ENCODE measurements at places on chromosomes 5 and 9. TPM values are rescaled to one million over a fixed set of nuclear protein-coding genes. Genes with fewer than 3 reads are reported as not detected.

DNA sequence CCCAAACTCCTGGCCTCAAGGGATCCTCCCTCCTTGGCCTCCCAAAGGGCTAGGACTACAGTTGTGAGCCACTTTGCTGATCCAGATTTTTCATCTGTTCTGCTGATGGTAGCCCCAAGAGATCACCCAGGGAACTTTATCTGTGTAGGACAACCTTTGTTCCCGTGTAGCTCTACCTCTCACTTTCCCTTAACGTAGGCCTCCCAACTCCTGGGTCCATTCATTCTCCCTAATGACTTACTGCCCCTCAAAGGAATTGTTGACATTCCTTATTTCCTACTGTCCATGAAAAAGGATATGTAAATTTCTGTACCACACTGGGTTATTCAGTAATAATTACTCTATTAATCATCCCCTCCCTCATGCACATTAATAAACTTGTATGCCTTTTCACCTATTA is 51.0 kb upstream of the PHF24 start:
- DNase-seq = no peak

DNA sequence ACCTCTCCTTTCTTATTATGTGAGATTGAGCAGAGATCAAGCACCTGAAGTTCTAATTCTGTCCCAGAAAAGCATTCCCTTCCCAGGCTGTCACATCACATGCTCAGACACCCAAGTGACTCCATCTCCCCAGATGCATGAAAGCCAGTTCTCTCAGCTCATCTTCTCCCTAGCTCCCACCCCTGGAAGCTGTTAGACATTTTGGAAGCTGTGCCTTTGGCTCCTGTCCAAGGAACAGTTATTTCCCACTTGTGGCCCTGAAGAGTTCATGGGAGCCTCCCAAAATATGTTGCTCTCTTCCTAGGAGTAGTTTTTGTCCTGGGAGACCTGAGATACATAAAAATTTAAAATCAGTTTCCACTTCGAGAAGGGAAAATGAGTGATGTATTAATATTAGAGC is 161.4 kb upstream of the GAS1 start:
- DNase-seq = no peak

GRCh38 chr9:3628239-3628638 is 102.4 kb upstream of the RFX3 start:
- DNase-seq = no peak

DNA sequence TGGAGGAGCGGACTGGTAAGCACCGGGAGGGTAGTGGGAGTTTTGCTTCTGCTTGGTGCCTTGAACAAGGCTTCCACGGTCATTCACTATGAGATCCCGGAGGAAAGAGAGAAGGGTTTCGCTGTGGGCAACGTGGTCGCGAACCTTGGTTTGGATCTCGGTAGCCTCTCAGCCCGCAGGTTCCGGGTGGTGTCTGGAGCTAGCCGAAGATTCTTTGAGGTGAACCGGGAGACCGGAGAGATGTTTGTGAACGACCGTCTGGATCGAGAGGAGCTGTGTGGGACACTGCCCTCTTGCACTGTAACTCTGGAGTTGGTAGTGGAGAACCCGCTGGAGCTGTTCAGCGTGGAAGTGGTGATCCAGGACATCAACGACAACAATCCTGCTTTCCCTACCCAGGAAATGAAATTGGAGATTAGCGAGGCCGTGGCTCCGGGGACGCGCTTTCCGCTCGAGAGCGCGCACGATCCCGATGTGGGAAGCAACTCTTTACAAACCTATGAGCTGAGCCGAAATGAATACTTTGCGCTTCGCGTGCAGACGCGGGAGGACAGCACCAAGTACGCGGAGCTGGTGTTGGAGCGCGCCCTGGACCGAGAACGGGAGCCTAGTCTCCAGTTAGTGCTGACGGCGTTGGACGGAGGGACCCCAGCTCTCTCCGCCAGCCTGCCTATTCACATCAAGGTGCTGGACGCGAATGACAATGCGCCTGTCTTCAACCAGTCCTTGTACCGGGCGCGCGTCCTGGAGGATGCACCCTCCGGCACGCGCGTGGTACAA is 556 bp downstream of the PCDHGC3 start:
- no peak for DNase-seq

DNA sequence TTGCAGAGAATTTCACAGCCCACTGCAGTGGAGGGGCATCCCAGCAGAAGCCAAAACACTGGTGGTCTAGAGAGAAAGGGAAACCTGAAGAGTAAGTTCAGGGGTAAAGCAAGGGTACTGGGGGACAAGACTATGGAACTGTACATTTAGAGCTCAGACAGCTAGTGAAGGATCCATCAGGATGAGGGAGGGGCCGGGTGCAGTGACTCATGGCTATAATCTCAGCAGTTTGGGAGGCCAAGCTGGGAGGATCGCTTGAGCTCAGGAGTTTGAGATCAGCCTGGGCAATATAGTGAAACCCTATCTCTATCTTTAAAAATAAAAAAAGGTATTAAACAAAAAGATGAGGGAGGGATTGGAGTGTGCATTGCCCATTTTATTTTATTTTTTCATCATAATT is 7.8 kb upstream of the ANKH start:
- no peak for DNase-seq

- DNase-seq = no peak
Measured at GRCh38 chr9:107693625-107694326, 204.2 kb upstream of the KLF4 start.

DNA sequence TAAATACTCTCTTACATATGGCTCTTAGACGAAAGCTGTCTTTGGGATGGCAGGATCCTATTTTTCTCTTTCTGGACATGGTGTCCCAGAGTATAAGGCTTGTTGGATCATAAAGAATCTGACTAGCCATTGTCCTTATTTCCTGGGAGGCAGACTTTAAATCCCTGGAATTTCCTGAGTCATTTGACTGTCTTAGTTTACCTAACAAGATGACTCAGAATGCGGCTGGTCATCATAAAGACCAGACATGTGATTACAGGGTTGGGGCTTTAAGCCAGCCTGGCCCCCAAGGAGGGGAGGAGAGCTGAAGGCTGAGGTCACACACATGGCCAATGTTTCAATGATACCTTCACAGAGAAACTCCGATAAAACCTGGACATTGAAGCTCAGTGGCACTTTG is 37.2 kb downstream of the FAM240B start:
- no peak for DNase-seq

- no peak for DNase-seq
Measured at GRCh38 chr5:172336264-172336663, 52.7 kb upstream of the UBTD2 start.

DNA sequence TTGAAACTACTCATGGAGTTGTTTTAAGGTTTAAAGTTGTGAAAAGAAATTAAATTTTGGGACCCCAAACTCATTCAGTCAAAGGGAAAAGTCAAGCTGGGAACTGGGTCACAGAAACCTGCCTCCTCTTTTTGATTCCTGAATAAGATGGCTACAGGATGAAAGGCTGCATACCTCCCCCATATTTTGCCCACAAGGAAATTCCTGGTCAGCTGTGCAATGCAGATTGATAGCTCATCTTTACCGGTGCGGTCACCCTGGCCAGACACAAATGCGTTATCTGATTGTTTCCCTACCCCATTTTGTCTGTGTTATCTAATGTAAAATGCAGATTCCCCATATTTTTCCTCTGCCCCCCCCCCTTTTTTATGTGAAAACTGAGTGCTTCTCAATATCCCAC is 1.3 kb downstream of the HAVCR2 start:
- no peak for DNase-seq

DNA sequence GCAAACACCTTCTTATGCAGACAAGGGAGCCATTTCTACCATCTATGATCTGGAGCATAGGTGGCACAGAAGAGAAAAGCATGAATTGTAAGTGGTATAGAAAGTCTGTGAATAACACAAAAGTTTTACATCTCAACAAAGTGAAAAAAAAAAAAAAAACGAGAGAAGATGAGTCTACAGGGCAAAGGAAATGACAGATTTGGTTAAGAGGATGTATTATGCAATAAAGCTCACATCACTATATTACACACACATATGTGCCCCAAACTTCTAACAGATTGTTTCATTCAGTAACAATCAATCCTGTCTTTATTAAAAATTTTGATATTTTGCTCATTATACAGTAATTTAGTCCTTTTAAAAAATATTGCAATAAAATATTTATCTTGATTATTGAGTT is 49.8 kb downstream of the CERT1 start:
- DNase-seq = no peak

DNA sequence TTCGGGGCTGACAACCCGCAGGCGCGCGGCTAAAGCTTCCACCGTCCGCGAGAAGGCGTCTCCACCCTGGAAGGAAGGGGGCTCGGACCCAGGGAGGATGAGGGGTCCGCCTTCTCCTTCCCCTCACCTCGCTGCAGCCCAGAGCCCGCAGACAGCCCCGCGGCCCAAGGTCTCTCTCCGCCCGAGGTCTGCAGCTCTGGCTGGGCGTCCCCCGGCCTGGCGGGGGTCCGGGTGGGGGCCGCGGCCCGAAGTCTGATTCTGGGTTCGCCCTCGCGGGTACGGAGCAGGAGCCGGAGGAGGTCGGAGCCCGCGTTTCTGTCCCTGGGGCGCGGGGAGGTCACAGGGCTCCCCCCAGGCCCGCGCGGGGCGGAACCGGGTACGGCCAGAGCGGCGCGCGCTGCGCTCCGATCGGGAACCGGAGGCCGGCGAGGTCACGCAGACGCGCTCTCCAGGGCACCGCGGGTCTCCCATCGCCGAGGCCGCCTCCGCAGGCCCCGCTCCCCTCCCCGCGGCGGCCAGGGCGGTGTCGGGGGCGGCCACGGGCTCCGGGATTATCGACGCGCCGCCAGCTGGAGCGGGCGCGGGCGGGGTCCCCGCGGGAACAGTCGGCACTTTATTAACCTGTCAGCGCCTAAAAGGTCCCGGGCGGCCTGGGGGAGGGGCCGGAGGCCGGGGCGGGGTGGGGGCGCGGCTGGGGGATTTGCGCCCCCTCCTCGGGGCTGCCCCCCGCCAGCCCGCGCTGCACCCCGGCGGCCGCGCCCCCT is 11.6 kb downstream of the LHX3 start:
- no peak for DNase-seq

GRCh38 chr9:35732800-35733541 is 505 bp downstream of the CREB3 start:
- DNase-seq = peak; percentile 38

DNA sequence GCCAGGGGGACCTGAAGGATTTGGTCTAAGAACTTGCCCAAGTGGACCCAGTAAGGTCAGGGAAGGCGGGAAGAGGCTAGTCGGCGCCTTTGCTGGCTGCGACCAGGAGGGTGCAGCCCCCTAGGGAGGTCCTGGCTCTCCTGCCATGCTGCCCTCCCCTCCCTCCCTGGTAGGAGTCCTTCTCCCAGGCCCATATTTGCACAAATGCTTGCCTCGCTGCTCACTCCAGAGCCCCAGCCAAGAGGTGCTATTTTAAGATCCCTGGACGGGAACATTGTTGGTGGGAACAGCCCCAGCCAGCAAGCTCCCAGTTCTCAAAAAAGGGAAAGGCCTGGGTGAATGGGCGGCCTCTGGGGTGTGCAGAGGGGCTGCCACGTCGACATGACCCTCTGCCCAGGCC is 4.3 kb upstream of the IL17B start:
- DNase-seq = no peak

Gene MATR3
- 176 TPM for total RNA-seq

Gene CBY3
- total RNA-seq = not detected

Gene TSTD2
- 13.0 TPM for total RNA-seq

Gene ZNF658
- total RNA-seq = 3.1 TPM

Gene CCDC192
- not detected for total RNA-seq

Gene ZNF366
- total RNA-seq = not detected

Gene C9orf78
- total RNA-seq = 89.7 TPM

Gene ZNF300
- 0.55 TPM for total RNA-seq

Gene MTMR12
- 29.4 TPM for total RNA-seq

Gene KIAA0825
- total RNA-seq = 2.0 TPM

Gene MARCOL
- total RNA-seq = not detected

Measured in activated CD8-positive, alpha-beta T cell treated with anti-CD3 and anti-CD28 coated beads, Interleukin-2, amount 10 ng/mL, durations not matched to agents 7 days and 5 days (primary cell).